ENCODE measurements at places on chromosomes 11 and 22.

DNA sequence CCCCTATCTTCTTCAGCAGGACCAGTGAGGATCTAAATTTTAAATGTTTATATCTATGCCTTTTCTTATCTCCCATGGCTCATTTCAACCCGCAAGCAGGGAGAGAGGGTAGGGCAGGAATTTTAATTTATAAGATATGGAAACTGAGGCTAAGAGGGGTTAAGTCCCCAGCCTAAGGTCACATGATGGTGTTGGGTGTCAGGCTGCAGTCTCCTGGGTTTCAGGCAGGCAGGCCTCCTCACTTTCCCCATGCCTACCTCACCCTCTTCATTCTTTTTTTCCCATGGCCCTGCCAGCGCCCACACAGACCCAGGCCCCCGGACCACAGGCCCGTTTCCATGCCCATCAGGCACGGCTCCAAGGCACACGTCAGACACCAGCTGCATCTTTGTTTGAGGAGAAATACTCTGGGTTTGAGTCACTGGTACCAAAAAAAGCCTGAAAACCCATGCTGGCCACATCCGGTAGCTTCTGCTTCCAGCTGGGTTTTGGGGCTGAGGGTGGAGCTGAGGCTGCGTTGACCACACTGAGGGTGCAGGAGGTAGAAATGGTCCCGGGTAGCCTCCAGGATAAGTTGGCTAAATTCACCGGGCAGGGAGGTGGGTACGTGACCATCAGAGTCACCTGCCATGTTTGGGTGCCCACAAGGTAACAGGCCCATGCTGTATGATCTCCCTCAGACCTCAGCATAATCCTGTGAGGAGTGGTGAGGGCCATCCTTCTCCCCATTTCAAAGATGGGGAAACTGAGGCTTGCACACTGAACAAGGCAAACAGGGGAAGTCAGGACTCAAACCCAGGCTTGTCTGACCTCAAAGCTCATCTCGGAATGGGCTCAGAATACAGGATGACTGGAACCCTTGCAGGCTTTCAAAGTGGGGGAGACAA lies 7.5 kb downstream of the CRYBB1 start:
- DNase-seq = no peak

DNA sequence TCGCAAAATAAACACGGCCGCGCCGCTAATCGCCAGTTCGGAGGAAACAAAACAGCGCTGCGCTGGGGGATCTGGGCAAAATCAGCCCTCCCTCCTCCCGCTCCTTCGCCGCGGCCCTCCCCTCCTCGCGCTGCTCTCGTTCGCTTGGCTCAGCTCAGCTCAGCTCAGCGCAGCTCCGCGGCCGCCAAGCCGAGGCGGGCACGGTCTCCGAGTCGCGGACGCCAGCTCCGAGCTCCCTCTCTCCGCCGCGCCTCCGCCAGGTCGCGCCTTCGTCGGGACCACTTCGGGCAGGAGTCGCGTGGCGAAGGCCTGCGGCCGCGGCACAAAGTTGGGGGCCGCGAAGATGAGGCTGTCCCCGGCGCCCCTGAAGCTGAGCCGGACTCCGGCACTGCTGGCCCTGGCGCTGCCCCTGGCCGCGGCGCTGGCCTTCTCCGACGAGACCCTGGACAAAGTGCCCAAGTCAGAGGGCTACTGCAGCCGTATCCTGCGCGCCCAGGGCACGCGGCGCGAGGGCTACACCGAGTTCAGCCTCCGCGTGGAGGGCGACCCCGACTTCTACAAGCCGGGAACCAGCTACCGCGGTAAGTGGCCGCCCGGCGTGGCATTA lies at the start of gene SPON1:
Gene SPON1, plus strand, starts transcription at position 162 of the 607 bp plus-strand sequence. Its CDS starts 182 bp downstream, at position 344.
- DNase-seq = peak; percentile 52

DNA sequence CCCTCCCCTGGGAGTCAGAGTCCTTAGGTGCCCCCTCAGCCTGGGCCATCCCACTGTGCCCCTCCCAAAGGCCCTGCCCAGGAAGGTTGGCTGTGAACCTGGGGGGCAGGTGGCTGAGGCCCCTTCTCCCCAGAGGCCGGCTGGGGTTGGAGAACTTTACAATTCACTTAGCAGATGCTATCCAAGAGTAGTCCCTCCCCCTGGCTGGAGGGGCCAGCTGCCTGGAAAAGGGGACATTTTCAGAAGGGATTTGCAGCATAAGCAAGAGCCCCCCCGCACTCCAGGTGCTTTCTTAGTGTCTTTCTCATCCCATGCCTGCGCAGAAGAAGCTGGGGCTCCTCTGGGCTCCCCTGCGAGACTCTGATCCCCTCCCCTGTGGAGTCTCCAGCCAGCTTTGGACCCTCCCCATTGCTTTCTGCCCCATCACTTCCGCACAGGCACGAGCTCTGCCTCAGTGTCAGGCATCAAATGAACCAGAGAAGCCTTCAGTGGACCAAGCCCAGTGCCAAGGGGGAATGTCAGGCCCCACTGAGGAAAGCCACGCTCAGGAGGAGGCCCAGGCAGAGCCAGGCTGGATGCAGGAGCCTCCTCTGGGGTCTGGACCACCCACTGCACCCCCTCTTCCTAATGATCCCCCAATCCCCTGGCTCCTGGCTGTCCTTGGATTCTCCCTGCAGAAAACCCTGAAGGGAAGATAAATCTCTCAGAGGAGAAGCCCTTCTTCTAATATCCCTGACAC lies 3.7 kb downstream of the SSTR3 start:
- no peak for DNase-seq

GRCh38 chr11:107564877-107565218 lies 687 bp downstream of the ALKBH8 start:
- DNase-seq = no peak

DNA sequence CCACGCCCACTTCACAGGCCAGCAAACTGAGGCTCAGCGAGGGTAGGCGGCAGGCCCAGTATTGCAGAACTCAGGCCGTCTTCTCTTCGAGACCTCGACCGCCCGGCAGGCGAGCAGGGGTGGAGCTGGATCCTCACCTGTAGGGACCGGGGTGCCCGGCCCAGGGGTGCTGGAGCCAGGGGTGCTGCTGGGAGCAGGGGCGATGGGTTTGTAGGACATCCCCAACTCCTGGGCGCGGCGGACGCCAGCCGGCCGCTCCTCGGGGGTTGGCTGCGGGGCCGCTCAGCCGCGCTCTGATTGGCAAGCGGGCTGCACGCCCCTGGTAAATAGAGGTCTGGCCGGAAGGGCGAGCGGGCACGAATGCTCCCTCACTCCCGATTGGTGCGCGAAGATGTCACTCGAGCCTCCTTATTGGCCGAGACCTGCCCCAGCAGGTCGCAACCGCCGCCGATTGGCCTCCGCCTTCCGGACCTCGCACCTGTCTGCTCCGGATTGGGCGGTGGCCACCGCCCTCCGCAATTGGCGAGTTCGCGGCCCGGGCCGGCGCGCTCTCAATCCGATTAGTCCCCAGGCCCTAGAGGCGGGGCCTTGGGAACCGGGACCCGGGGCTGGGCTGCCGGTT lies at the start of gene CDK2AP2:
Gene CDK2AP2, minus strand, starts transcription at position 299 of the 622 bp plus-strand sequence. Its CDS starts 80 bp downstream, at position 219.
- DNase-seq = peak; percentile 97

DNA sequence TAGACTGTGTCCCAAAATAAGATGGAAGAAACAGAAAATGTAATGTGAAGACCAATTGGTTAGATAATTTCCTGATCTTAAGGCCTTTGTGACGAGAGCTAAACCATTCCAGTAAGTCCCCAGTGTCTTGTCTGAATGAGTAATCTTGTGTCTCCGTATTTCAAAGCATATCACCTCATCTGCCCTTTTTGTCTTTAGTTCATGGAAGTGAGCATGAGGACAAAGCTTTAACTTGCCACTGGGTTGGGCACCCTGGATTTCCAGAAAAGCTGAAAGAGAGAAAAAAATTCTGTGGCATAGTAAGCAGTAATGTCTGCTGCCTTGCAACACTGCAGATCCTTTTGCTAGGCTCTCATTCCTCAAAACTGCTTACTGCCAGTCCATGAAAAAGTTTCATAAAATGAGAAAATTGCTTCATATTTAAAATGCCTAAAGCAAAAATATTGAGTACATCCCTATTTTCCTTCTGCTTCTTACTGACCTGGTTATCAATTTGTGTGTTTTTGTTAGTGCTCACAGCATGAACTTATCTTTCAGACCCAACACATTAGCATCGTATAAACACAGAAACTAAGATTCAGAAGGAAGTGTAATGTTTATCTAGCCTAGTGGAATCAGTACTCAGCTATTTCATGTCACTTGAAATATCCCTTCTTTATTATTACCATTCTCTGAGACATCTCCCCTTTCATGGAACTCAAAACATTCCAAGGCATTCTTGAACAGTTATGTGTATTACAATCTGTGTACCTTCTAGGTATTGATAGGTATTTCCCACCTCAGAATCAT lies 5.3 kb downstream of the CASP12 start:
- no peak for DNase-seq

DNA sequence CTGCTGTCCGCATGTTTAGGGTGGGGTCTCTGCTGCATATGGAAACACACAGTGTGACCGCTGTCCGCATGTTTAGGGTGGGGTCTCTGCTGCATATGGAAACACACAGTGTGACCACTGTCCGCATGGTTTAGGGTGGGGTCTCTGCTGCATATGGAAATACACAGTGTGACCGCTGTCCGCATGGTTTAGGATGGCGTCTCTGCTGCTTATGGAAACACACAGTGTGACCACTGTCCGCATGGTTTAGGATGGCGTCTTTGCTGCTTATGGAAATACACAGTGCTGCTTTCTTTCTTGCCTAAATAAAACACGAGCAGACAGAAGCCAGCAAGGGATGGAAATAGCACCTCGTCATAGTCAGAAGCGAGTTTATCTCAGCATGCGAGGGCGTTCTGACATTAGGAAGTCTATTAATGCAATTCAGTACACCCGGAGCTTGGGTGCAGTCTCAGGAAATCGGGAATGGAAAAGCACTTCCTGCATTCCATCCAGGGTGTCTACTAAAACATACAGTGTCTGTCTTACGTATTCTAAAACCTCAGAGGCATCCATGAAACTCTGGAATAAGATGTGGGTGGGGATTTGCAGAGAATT lies 32.6 kb upstream of the TOLLIP start:
- no peak for DNase-seq

- no peak for DNase-seq
These were observed 37.5 kb upstream of the TCF20 start for GRCh38 chr22:42307806-42308563.

DNA sequence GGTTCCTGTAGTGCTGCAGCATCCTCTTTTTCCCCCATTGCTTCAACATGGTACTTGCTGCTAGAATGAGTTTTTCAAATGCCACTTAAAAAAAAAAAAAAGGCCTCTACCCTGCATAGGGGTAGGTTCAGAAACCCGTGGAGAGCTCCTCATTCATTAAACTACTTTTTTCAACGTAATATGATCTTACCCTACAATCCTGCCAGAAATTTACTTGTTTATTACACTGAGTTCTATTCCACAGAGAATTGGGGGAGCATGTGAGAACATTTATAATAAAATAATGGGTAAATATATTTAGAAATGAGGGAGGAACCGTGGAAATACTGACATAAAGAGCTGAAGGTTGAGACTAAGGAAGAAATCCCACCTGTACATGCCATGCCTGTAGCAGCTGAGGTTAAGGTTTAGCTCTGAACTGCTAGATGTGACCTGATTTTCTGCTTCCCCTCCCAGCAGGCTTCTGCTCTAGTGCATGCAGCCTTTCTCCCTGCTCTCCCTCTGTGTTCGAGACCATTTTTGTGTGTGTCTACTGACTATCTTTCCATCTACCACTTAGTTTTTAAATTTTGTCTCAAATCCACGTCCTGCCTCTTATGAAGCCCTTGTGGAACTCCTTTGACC lies 225.7 kb downstream of the DDX10 start:
- no peak for DNase-seq

DNA sequence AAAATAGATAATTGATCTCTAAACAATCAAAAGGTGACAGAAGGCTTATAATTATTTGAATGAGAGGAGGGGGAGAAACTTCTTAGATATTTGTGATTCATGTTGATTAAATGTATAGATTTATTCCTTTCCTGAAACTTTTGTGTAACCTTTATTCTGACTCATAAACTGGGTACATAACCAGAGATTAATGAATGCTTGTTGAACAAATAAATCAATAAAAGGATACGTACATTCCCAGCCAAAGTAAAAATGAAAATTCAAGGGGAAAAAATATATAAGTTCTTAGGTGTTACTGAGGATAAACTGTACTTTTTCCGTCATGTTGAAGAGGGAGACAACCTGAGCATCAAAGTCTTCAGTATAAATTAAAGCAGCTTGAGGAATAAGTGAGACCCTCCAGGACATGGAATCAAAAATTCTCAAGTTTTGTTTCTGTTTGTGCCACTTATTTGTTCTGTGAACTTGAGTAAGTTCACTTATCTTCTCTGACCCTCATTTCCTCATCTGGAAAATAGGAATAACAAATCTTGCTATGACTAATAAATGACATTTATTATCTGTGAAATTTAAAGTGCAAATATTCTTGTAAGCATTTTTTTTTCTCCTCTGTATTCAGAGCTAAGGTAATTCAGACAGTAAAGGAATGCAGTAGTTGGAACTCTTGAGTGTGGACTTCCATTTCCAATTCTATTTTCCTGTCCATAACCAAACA lies 195.4 kb downstream of the METTL15 start:
- no peak for DNase-seq

GRCh38 chr11:64368673-64369074 lies 9.7 kb downstream of the RPS6KA4 start:
- DNase-seq = no peak

GRCh38 chr11:134521452-134522289 lies 109.6 kb upstream of the B3GAT1 start:
- no peak for DNase-seq

DNA sequence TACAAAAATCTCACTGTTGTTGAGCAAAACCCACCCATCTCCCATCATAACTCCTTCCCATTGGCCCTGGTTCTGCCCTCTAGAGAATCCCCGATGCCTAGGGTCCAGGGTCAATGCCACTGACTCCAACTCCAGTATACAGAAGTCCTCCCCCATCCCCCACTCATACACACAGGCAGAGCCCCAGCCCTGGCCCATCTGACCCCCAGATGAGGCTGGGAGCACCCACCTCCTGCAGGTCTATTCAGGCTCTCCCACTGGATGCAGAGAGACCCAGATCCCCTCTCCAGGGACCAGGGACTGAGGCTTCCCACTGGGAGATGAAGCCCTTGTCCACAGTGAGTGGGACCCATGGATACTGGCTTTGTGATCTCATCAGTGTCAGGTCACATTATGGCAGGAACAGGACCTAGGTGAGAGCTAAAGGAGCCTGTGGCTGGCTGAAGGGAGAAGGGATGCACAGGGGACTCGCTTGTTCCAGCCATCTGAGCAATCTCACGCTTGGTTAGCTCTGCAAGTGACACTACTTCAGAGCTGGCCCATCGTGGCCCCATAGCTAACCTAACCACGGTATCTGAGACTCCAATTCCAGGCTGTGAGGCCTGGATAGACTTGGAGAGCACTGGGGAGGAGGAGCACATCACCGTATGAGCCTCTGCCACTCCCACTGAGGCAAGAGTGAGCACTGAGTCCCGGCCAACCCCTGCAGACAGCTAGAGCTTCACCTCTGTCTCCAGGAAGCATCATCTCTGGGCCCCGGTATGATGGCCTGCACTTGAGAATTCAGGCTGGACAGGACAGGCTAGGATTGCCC lies 35.7 kb downstream of the TRIM29 start:
- no peak for DNase-seq

GRCh38 chr11:129279326-129280026 lies 87.4 kb upstream of the ARHGAP32 start:
- peak; percentile 77 for DNase-seq

Data from CD4-positive, alpha-beta T cell (primary cell).